ENCODE measurements at places on chromosomes 4 and X. TPM values are rescaled to one million over a fixed set of nuclear protein-coding genes. Genes with fewer than 3 reads are reported as not detected.

CCDC160 gene
- polyA plus RNA-seq, result 11.8 TPM

EGF gene
- 0.42 TPM for polyA plus RNA-seq

PRRG1 gene
- 28.9 TPM for polyA plus RNA-seq

TLR10 gene
- 0.52 TPM for polyA plus RNA-seq

FGF2 gene
- 9.5 TPM for polyA plus RNA-seq

RAB33A gene
- polyA plus RNA-seq, result 1.0 TPM

GAGE12H gene
- polyA plus RNA-seq, result not detected

PDGFRA gene
- 132 TPM for polyA plus RNA-seq

RPS6KA6 gene
- polyA plus RNA-seq, result 17.4 TPM

PDE5A gene
- 79.8 TPM for polyA plus RNA-seq

RIPPLY1 gene
- polyA plus RNA-seq, result 2.6 TPM

GC gene
- polyA plus RNA-seq, result 0.29 TPM

NPY1R gene
- polyA plus RNA-seq, result 3.0 TPM

ALPK1 gene
- polyA plus RNA-seq, result 13.9 TPM

FRMD7 gene
- 1.4 TPM for polyA plus RNA-seq

OPRPN gene
- polyA plus RNA-seq, result not detected

TXK gene
- 0.55 TPM for polyA plus RNA-seq

ATP1B4 gene
- polyA plus RNA-seq, result 0.05 TPM

XAGE2 gene
- polyA plus RNA-seq, result not detected

MED12 gene
- polyA plus RNA-seq, result 35.9 TPM

CLGN gene
- polyA plus RNA-seq, result 4.7 TPM

SSX2 gene
- not detected for polyA plus RNA-seq
